Fibroblast of skin of right biceps (primary cell): ENCODE measurements at places on chromosomes 7 and 10.

- DNase-seq = peak; percentile 31
These were observed 113.8 kb upstream of the PPP2R2D start for GRCh38 chr10:131786756-131787605.

DNA sequence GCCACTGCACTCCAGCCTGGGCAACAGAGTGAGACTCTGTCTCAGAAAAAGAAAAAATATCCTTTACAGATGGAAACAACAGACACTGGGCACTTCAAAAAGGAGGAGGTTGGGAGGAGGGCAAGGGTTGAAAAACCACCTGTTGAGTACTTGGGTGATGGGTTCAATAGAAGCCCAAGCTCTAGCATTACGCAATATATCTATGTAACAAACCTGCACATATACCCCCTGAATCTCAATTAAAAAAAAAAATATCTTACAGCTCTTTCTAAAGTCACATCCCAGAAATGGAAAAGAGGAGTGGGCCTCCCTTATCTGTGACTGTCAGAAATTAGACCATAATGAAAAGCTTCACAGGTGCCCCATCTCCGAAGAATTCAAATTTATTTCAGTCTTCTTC lies 12.1 kb downstream of the VIM start:
- DNase-seq = no peak

DNA sequence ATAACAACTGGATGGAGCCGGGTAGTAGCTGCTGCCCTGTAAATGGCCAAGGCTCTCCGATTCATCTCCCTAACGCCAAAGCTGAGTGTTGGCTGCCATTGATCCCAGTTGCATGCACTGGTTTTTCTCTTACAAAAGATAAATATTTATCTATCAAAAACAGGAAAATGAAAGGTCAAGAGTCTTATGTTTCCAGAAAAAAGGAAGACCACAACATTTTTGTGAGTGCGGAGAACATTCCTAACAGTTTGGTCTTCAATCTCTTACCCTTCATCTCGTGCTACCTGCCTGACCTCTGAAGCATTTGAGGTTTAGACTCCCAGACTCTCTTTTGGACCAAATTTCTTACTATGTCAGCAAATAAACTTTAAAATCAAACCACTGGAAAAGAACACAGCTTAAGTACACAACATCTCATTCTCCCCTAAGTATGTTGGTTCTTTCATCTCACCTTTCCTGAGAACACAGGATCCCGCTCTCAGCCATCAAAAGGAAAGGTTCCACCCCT lies 61.6 kb downstream of the SORBS1 start:
- no peak for DNase-seq

DNA sequence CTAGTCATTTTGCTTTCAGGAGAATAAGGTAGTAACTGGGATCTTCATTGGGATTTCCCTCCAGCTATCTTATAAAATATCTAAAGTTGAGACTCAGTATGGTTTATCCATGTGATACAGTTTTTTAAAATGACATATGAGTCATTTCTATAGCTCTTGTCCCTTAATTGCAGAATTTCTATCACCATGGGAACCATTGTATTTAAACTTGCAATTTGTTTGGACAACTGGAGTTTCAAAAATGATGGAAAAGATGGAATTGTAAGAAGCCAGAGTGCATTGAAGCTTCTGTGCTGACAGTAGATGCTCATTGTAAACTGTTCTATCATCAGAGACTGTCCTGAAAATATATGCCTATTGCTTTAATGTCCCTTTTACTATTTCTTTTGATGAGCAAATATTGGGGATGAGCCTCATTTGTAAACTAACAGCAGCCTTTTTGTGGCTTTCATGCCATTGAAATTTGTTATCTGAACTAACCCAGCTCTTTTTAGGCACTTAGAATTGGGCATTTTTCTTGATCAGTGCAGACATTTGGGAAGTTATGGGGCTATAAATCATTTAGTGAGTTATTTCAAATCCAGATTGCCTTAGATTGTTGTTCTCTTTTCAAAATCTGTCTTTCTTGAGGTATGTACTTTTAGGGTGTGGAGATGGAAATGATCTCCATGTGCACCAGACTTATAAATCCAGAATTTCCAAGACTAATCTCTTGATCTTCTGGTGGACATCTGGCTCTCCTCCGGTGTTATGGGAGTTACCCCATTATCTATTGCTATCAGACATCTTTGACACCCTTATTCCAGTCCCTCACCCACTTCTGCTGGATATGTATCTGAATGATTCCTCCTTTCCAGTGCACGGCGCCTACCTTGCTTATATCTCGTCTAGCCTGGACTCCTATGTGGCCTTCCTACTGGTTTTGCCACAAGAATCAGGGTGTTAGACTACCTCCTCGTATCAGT lies 159.0 kb downstream of the SND1 start:
- peak; percentile 33 for DNase-seq

- DNase-seq = no peak
These were observed 34.0 kb downstream of the AHCYL2 start for GRCh38 chr7:129258649-129259389.

DNA sequence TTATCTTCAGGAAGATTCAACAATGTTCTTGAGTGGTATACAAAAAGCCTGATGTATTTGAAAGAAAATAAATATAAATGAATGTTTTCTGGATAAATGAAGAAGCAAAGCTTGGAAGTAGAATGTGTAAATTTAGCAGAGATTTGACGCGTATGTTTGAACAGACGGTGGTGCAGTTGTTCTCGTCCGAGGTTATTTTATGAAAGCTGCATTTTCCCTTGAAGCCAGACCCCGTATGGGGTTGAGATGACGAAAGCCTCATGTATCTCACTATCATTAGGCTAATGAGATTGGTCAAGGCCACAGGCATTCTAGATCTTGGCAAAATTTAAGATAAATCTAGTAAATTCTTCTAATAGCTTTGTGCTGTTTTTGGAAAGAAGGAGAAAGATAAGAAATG lies 195.2 kb downstream of the NXPH1 start:
- DNase-seq = no peak

GRCh38 chr7:70171369-70171920 lies 573.2 kb downstream of the AUTS2 start:
- DNase-seq = peak; percentile 37

DNA sequence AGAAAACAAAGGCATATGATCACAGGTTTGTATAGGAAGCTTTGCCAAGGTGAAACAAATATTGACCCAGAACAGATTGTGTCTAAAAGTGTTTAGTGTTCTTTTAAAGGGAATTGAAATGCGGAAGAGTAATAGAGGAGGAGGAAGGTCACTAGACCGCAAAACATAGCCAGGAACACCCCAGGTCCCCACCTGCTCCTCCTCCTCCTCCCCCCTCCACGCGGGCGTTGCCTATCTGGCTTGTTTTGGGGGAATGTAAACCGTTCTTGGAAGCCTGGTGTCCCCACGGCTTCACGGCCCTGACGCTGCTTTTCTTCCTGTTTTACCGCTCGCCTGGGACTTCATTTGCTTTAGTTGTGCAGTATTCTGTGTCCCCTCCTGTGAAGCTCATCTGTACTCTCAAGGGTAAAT lies 81.0 kb upstream of the PFKP start:
- DNase-seq = no peak
